ENCODE measurements at places on chromosomes 7 and 10. TPM values are rescaled to one million over a fixed set of nuclear protein-coding genes. Genes with fewer than 3 reads are reported as not detected.

DNA sequence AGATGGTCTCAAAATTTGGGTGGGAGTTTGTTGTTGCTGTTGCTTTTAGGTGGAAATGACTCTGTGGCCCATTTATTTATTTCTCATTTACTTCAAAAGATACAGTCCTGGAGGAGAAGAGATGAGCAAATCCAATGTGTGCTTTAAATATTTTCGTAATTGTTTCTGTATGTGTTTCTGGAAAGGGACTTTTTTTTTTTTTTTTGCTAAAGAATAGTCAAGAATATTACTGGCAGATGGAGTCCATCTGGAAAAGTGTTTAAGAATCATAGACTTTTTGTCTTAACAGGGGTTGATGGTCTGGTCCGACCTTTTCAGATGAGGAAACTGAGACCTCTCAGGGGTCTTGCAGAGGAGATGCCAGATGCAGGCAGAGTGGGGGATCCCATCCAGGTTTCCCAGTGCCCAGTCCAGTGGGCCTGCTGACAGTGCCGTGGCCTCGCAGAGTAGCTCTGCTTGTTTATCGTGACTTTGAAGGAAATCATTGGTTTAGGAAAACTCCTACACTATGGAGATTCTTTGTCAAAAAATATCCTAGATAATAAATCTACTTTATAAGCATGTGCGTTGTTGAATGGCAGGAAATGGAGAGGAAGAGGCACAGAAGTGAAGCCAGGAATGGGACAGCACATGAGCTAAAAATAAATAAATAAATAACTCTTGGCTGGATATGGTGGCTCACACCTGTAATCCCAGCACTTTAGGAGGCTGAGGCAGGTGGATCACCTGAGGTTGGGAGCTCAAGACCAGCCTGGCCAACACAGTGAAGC is 164.3 kb upstream of the SVIL start:
- no peak for ATAC-seq

DNA sequence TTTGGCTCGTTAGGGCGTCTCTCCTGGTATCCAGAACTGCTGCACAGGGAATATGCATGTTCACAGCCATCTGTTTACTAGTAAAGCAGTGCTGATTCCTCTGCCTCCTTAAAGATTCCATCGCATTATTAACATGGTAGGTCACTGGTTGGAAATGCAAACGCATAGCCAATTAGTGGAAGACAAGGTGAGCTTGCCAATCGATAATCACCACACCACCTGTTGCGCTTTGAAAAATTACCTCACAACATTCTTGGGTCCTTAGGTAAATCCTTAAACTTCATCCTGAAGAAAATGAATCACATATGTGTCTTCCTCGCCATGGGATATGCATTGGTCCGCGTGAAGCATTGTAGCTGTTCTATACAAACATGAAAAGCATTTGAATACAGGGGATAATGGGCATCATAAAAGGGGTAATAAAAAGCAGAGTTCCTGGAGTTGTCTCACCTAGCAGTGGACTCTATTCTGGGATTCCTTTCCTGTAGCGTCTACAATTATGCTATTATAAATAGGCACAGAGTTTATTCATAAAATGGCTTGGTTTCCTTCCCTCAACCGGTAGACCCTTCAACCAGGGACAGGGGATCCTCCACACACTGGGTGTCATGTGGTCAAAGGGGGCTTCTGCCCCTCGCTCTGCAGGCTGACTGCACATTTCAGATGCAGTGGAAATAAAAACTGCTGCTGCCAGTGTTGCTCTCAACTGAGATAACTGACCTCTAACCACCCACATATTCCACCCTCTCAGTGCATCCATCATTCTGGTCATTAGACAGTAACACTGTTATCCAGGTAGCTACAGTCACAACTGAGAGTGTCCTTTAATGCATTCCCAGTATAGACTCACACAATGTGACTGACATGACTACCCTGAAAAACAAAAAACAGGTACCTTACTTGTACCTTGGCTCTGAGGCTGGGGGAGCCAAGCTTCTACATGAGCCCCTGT is 389.2 kb upstream of the NFE2L3 start:
- ATAC-seq, result no peak

DNA sequence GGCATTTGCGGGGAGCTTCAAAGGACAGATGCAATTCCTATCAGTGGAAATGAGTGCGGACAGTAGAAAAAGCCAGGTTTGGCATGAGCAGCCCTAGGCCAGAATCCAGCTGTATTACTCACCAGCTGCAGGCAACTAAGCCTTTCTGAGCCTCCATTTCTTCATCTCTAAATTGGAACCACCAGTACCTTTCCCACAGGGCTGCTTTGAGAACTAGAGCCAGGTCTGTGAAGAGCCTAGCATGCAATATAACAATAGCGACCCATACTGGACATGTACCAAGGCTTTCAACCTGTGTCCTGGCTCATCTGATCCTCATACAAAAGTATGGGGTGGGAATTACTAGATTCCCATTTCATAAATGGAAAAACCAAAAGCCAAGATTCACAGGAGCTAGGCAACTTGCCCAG is 101.0 kb downstream of the GSAP start:
- no peak for ATAC-seq

Gene GBX1
- total RNA-seq, result not detected

GRCh38 chr10:33507662-33508425 is 173.4 kb upstream of the NRP1 start:
- ATAC-seq, result no peak

- no peak for ATAC-seq
These were observed 270.1 kb downstream of the TCERG1L start for GRCh38 chr10:131041441-131041840.

Gene VPS41
- 80.5 TPM for total RNA-seq

Gene OLAH
- 1.3 TPM for total RNA-seq

Gene MMD2
- not detected for total RNA-seq

DNA sequence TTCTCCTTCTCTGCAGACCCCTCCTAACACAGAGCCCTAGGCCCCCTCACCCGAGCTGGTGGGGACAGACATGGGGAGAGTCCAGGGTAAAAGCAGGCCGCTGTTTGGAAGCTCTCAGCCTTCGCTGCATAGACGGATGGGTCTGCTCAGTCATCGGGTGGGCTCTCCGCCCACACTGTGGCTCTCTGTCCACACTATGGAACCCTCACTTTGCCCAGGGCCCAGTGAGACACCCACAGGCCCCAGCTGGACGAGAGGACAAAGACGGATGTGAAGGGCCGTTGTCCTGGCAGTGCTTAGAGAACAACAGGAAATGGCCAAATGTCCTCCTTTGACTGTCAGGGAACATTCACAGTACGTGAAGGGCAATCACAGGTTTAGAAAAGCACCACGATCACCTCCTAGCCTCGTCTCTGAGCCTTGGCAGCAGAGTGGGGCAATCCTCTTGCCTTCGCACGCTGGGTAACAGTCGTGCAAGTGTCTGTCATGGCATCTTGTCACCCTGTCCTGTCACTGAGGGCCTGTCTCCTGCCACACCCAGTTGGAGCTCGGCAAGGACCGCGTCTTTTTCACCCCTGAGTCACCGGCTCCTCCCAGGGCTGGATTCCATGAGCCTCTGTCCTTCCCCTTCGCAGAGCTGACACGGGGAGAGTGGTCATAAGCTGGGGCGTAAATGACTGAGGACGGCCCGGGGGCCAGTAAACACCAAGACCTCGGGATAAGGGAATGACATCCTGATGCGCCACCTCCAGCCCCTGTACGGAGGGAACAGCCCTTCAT is 80.6 kb downstream of the PRKAG2 start:
- ATAC-seq, result peak; percentile 10

DNA sequence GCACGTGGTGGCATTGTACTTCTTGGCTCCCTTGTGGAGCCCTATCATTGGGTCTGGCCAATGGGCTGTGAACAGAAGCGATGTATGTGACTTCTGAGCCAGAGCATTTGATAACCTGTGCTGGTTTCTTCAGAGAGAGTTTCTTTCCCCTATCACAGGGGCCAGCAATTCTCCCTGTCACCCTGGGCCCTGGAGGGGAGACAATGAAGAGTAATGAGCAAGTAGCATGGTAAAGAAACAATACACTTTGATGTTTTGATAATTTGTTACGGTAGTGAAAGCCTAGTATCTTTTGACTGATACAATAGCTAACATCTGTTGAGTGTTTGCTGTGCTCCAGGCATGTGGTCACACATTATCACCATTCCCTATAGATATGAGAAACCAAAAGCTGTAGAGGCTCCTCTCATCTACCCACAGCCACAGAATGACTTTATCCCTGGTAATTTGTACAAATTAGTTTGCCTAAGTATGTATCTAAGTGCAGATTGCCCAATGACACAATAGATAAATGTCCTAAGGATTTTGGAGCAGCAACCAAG is 113.4 kb upstream of the SVIL start:
- ATAC-seq, result no peak

Measured in activated T-helper 17 cell treated with anti-CD3 and anti-CD28 coated beads, Interleukin-2, amount 50 U/mL, for 72 hours (primary cell).